ENCODE measurements at places on chromosomes 2 and 18.

- DNase-seq = no peak
These were observed 108.7 kb upstream of the KCTD1 start for GRCh38 chr18:26656944-26657536.

DNA sequence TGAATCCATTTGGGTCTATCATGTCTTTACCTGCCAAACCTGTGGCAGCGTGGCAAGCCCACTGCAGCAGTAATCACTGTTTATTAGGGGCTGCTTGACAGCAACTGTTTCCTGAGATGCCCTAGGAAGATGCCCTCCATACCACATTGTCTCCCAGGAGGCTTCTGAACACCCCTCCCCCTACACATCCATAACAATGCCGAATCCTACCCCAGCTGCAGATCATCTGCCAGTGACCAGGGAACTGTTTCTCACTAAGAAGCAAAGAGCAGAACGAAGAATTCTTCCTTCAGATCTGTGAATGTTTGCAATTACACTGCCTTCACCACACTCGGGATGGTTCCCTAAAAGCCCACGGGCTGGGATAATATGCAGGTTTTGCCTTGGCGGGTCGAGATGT is 127.8 kb downstream of the VIT start:
- DNase-seq = no peak

DNA sequence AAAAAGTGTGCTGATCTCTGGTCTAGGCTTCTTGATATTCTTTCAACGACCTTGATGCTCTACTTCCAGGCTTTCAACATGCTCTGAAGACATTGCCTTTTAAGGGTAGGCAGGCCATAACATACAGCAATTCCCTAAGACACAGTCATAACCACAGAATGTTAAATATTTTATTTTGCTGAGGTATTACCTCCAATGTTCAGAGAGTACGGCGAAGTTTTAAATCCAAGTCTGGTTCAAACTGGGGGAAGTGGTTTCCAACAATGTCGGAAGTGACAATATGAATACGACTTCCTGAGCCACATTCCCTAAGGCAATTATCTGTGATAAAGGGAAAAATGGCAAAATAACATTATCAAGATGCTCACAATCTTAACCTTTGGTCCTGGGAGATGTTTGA is 1077.9 kb upstream of the PIK3C3 start:
- DNase-seq = no peak

- DNase-seq = no peak
These were observed 22.1 kb upstream of the CRIM1 start for GRCh38 chr2:36333350-36334012.

GRCh38 chr2:225566798-225567197 is 167.3 kb downstream of the NYAP2 start:
- DNase-seq = no peak

GRCh38 chr2:314561-315336 is 26.9 kb upstream of the ALKAL2 start:
- no peak for DNase-seq

- DNase-seq = no peak
These were observed 76.1 kb downstream of the OSR1 start for GRCh38 chr2:19282305-19282704.

GRCh38 chr2:215697003-215697402 is 261.1 kb upstream of the FN1 start:
- DNase-seq = no peak

DNA sequence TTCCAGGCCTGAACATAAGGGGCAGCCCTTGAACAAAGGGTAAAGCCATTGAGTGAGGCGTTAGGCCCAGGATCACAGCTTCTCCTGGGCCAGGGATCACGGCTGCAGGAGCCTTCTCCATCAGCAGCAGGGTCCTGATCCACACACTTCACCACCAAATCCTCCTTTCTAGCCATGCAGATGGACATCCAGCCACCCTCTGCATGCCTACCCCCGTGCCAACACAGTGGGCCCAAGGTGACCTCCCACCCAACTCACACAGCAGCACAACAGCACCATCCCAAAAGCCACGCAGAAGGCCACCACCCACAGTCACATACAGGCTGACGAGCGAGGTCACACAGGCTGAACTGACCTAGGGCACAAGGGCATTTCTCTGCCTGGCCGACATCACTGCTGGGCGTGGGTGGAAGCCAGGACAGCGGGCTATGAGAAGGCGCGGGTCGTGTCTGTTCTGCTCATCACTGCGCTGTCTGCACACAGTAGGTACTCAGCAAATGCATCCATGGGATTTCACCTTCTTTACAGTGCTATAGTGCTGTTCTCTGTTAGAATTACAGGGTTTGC is 31.2 kb downstream of the TFCP2L1 start:
- no peak for DNase-seq

GRCh38 chr2:173238385-173238784 is 116.3 kb upstream of the CDCA7 start:
- DNase-seq = no peak

- DNase-seq = no peak
These were observed 190.4 kb downstream of the FMNL2 start for GRCh38 chr2:152525277-152525838.

DNA sequence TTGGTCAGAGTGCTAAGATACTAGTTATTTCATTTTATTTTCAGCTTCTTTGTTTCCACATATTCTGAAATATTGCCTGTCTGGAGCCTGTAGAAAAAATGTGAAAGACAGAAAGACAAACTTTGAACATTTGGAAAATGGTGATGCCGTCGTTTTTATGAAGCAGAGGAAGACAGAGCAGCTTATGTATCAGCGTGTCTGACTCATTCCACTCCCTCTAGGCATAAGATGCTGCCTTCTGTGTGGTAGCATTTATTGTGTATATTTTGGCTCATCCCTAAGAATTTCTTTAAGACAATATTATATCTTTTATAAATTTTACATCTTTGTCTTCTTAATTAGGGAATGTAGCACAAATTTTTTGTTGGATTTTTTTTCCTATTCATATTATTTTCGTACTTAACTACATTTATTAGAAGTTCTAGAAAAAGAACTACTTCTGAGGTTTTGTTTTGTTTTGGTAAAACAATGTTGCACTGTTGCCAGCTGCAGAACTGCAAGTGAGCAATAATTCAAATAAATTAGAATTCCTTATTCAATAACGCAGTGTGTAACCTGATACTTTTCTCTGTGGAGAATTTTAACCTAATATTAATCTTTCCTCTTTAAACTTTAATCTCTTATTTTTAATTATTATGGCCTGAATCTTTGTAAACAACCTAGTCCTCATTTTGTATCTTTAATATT is 300.4 kb downstream of the ZNF407 start:
- DNase-seq = no peak

DNA sequence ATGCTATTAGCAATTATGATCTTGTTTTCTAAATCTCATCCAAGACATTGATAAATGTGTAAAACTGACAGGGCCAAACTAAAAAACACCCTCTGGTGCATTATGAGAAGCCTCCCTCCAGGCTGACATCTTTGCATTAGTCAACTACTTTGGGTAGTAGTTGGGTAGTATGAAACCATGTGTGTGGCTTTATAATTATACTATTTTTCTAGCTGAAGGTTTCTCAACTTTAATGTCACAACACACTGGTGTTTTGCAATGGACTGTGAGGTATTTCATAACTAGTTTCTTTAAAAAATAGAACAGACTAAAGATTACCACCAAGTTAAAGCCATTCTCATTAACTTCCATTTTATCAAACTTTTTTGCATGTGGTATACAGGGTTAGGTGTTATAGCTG is 73.1 kb upstream of the RBMS1 start:
- no peak for DNase-seq

- DNase-seq = no peak
These were observed 55.9 kb downstream of the RELCH start for GRCh38 chr18:62242955-62243354.

DNA sequence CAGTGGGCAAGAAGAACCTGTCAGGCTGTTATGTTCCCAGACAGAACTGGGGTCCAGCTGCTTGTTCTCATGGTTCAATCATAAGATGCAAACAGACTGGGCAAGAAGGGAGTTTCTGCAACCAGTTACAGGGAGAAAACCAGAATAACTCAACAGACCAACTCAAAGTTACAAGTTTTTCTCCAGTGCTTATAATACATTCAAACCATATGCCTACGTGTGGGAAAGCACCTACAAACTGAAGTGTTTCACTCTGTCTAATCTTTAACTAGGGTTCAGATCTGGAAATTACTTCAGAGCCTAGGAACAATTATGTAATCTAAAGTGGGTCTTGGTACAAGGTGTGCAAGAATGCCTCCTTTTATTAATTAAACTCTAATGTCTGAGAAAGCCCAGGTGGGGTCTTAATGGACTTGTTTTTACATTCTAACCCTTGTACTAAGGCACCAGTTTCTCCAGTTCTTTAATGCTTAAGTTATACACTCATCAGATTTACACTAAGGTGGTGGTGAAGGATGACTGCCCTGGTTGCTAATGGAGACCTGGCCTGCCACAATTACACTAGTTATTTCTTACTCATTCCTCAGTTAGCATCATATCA is 951.9 kb downstream of the TSN start:
- no peak for DNase-seq

DNA sequence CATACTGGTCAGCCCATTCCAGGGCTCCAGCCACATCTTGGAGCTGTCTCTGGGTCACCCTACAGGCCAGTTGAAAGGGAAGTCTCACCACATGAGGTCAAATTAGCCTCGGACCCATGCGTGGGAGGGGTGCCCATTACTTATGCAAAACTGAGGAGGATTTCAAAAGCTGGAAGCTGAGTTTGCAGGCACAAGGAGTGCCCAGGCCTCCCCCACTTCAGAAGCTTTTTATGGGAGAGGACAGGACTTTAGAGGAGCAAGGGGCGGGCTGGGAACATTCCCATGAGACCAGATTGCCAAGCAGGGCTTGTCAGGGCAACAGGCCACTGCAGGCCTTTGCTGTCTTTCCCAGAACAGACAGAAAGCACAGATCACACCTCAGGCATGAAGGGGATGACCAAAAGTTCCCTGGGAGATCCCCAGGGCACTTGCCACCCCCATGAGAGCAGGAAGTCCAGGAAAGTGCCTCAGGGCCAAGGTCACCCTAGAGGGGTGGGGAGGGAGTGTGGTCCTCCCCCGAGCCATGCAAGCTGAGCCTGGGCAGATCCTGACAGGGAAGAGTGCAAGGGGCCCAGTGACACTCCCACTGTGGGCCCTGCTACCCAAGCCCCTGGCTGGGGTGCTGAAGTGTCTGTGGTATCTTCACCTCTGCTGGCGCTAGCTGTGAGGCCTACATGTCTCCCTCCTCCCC is 267.7 kb downstream of the BCL11A start:
- no peak for DNase-seq

DNA sequence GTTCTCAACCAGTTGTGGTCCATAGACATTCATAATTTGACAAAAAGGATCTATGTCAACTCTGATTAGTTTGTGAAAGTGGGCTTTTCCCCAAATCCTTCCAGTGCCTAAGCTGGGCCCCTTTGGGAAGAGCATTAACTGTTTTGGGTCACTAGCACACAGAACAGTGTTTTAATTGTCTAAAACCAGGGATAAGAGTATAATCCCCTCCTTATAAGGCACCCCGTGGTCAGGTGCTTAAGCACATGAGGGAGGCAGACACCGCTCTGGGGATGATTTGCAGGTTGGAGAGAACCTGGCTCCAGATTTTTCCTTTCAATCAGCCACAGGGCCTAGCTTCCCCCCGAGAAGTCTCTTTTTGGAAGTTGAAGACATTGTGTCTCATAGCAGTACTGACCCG is 53.6 kb upstream of the RFX8 start:
- DNase-seq = no peak

DNA sequence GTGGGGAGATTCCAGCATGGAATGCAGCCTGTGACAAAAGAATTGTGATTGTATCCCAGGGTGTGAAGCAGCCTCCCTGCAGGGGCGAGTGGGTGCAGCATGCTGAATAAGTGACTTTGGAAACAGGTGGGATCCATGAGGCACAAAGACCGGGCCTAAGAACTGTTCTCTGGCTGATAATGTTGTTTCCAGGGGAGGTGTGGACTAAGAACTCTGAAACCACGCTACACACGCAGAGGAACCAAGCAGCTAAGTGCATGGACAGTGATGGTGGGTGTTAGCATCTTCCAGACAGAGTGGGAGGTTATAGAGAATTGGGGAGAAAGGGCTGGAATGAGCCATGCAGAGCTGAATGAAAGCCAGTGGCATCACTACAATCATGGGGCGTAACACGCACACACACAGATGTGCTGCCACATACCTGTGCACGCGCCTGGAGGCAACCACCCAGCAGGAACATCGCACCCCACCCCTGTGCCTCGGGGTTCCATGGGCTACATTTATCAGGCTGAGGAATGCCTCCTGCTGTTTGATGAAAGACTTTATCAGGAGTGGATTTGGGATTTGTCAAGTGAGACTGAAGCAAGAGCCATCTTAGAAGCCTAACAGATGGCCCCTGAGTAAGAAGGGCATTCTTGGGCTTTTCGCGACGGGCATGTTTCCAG is 424.5 kb upstream of the SALL3 start:
- no peak for DNase-seq

DNA sequence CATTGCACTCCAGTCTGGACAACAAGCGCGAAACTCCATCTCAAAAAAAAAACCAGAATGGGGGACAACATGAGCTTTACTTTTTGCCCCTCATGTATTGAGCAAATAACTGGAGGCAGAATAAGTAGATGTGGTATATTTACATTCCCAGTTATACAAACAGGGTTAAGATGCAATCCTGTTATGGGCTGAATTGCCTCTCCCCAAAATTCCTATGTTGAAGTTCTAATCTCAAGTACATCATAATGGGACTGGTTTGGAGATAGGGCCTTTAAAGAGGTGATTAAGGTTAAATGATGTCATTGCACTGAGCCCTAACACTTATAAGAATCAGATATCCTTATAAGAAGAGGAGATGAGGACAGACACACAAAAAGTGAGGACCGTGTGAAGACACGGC is 319.8 kb upstream of the KLHL29 start:
- no peak for DNase-seq

- DNase-seq = no peak
These were observed 207.0 kb upstream of the RAB12 start for GRCh38 chr18:8402237-8402636.

GRCh38 chr2:237418300-237418699 is 4.3 kb upstream of the COL6A3 start:
- no peak for DNase-seq

DNA sequence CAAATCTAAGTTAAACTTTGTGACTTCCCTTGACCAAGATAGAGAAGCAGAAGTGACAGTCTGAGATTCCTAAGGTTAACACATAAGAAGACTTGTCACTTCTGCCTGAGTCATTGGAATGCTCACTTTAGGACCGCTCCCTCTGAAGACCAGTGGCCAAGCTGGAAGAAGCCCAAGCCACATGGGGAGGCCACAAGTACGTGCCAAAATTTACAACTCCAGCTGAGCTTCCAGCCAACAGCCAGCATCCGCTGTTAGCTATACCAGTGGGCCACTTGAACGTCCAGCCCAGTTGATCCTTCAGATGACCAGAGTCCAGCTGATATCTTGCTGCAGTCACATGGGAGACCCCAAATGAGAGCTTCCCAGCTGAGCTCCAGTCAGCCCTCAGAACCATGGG is 18.1 kb upstream of the ANTXR1 start:
- no peak for DNase-seq
